Activated naive CD8-positive, alpha-beta T cell treated with anti-CD3 and anti-CD28 coated beads, Interleukin-2, amount 50 U/mL, for 24 hours (primary cell): ENCODE measurements at places on chromosomes 2 and 18.

DNA sequence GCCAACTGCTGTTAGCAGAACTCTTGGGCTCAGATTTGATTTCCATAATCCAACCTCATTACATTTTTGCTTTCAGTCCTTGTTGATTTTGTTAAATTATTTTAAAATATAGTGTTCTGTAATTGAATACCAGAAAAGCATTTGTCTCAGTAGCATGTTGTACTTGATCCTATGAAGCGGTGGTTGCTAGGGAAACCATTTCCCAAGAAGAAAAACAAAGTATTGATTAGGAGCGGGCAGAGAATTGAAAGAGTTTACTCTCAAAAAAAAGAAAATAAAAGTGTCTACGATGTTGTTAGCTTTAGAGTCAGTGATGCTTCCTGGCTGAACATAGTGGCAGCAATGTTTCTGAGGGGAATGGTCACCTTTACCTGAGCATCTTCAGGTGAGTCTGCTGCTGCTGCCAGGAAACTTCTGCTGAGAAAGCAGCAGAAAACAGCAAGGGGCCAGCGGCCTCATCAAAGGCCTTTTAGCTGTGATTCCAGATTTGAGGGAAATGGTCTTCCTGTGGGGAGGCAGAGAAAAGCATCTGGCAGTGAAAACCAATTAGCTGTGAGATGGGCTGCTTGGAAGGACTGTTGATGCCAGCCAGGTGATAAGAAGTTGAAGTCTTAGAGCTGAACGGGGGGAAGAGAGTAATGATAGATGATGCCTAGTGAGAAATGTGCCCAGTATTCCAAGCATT is 37.1 kb downstream of the CRIM1 start:
- no peaks in the 10 kb centered on the region for H3K27me3 ChIP-seq
- H3K36me3 ChIP-seq = peaks cover 6% of the 10 kb centered on the region
- H3K27ac ChIP-seq = no peak overlapping the region
- no peak for DNase-seq

DNA sequence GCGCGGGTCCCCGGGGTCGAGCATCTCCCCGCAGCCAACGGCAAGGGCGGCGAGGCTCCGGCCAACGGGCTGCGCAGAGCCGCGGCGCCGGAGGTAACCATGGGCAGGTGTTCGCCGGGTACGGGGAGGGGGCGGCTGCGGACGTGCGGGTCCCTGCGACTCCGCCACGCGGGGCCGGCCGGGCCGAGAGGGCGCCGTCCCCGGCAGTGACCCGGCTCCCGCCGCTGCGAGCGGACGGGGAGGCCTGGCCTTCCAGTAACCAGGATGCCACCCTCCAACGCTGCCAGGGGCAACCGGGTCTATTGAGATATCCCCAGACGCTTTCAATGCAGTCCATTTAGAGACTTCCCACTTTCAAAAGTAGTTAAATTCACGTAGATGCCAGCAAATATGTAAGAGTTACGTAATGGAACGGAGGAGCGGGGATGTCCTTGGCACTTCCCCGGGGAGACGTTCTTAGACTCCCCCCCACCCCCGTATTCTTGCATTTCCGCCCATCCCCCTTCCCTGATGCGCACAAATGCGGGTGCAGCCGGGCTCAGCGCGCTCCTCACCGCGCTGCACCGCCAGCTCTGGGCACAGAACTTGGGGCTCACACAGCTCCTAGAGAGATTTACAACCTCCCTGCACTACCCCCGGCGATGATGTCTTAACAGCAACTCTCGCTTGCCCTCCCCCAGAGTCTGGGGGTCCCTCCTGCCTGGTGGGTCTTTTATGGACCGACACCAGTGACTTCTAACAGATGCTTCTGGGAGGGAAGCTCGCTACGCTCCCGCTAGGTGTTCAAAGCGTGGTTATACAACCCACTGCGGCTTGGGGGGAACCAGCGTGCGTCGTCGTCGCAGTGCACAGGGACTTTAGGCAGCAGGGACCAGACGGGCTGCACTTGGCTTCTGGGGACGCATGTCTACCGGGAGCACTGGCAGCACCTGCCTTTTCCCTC is 657 bp downstream of the SGPP2 start:
- peaks cover 53% of the 10 kb centered on the region for H3K27me3 ChIP-seq
- H3K36me3 ChIP-seq = peaks cover 7% of the 10 kb centered on the region
- peaks cover 40% of the 10 kb centered on the region for H3K4me1 ChIP-seq
- H3K4me3 ChIP-seq = peak overlapping the region; percentile 76
- peak; percentile 7 for DNase-seq

DNA sequence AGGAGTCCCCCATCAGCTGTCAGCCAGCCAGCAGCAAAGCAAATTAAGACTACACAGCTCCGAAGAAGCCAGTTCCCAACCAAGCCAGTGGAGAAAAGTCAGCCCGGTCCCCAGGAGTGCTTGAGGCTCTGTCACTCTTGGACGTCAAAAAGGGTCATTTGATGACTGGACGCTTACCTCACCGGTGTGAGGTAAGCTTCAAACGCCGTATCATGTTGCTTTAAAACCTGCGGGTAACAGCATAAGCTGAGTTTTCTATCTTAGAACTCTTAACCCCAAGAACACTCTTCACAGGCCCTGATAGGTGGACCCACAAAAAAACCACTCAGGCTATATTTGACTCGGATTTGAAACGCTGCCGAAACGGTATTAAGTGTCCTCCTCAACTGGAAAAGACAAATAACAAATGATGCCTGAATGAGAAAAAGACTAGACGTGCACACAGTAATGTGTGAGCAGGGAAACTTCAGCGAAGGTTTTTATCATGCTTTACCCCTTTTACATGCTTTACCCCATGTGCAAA is 682 bp upstream of the LNPK start:
- peaks cover 29% of the 10 kb centered on the region for H3K4me1 ChIP-seq
- H3K36me3 ChIP-seq = peaks cover 4% of the 10 kb centered on the region
- peak overlapping the region; percentile 98 for H3K4me3 ChIP-seq
- H3K27me3 ChIP-seq = peaks cover 3% of the 10 kb centered on the region
- no peak for DNase-seq

DNA sequence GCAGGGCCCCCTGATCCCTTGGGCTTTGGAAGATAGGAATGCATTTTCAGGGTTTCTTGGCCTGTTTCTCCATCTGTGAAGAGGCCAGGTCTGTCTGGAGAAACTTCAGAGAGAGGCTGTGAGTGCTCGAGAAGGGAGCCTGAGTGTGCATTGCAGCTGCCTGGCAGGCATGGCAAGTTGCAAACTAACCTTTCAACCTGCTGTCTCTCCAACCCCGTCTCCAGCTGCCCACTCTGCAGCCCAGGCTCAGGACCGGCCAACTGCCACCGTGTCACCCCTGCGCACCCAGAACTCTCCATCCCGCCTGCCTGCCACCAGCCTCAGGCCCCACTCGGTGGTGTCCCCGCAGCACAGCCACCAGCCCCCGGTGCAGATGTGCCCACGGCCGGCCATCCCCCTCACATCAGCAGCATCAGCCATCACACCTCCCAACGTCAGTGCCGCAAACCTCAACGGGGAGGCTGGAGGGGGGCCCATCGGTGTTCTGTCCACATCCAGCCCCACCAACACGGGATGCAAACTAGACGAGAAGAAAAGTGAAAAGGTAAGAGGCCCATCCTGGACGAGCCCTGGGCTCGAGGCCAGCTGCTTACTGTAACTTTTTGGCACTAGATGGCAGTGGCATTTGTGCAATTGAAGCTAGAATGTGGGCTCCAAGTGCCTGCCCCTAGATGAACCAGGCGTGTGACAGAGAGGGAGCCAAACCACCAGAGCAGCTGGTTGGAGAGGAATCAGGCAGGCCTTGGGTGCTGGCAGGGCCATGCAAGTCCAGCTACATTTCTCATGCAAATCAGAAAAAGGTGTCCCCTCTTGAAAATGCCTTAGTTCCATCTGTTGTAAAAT is 164.6 kb downstream of the SEPTIN10 start:
- H3K27ac ChIP-seq = no peak overlapping the region
- H3K27me3 ChIP-seq = no peaks in the 10 kb centered on the region
- H3K4me1 ChIP-seq = peaks cover 3% of the 10 kb centered on the region
- DNase-seq = no peak

DNA sequence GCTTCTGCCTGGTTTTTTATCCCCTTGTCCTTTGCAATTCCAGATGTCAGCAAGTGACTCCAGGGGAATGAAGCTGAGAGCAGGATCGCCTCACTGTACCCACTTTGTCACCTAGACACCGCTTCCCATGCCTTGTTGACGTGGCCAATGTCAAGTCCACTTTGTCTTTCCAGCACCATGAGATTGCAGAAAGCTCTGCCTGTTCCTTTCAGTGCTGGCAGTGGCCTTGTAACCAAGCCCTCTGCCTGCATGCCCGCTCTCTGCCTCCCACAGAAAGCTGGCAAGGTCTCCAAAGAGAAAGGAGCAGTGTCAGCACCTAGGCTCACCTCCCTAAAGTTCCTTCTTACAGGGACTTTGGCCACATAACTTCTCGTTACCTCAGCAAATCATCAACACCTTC is 282.2 kb upstream of the ST6GAL2 start:
- H3K4me3 ChIP-seq = no peak overlapping the region
- no peaks in the 10 kb centered on the region for H3K4me1 ChIP-seq
- DNase-seq = no peak
- no peak overlapping the region for H3K27ac ChIP-seq
- H3K27me3 ChIP-seq = no peaks in the 10 kb centered on the region
- no peaks in the 10 kb centered on the region for H3K36me3 ChIP-seq

- no peaks in the 10 kb centered on the region for H3K36me3 ChIP-seq
- no peak overlapping the region for H3K4me3 ChIP-seq
- peaks cover 6% of the 10 kb centered on the region for H3K4me1 ChIP-seq
- peaks cover 4% of the 10 kb centered on the region for H3K27me3 ChIP-seq
These were observed 5.7 kb upstream of the SNED1 start for GRCh38 chr2:240992572-240993291.

- DNase-seq = peak; percentile 50
- H3K4me3 ChIP-seq = no peak overlapping the region
- H3K27me3 ChIP-seq = peaks cover 4% of the 10 kb centered on the region
- no peak overlapping the region for H3K27ac ChIP-seq
- no peaks in the 10 kb centered on the region for H3K36me3 ChIP-seq
These were observed 24.7 kb upstream of the PNPT1 start for GRCh38 chr2:55718165-55719008.

DNA sequence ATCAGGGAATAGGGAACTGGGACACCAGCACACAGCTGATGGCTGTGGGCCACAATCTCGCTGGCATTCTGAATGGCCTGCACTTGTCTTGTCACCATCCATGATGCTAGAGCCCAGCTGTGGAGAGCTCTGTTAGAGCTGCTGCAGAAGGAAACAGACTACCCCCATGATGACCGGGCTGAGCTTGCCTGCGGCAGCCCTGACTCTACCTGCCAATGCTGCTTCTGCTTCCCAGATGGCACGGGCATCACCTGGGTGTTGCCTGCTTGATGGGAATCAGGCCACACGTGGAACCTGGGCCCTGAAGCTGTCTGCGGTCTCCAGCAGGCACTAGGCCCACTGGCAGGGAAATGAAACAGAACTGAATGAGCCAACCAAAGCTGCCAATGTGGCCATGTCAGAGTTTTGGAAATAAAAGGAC is 11.2 kb upstream of the DAW1 start:
- DNase-seq = no peak
- H3K36me3 ChIP-seq = no peaks in the 10 kb centered on the region
- H3K4me3 ChIP-seq = no peak overlapping the region
- H3K27ac ChIP-seq = no peak overlapping the region
- H3K27me3 ChIP-seq = peaks cover 4% of the 10 kb centered on the region

GRCh38 chr2:229996320-229996719 is 72.4 kb downstream of the SLC16A14 start:
- H3K36me3 ChIP-seq = peaks cover 2% of the 10 kb centered on the region
- H3K4me1 ChIP-seq = peaks cover 7% of the 10 kb centered on the region
- H3K27me3 ChIP-seq = no peaks in the 10 kb centered on the region
- DNase-seq = no peak

DNA sequence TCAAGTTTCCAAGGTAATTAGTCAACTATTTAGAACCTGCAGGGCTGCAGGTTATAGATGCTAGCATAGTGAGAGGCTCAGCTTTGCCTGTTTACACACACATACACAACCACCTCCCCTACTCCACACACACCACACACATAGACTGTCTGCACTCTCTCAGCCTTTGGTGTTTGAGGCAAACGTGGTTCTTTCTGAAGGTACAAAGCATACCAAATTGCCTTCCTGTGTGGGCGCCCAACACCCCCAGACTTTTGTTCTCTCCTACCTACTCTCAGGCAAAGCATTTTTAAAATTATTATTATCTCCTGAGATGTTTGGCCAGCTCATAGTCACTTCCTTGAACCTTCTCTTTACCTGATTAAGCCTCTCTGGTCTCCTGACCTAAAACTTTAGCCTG is 44.9 kb downstream of the MYO3B start:
- no peak for DNase-seq
- no peaks in the 10 kb centered on the region for H3K4me1 ChIP-seq
- H3K27ac ChIP-seq = no peak overlapping the region
- no peaks in the 10 kb centered on the region for H3K36me3 ChIP-seq
- H3K4me3 ChIP-seq = no peak overlapping the region

DNA sequence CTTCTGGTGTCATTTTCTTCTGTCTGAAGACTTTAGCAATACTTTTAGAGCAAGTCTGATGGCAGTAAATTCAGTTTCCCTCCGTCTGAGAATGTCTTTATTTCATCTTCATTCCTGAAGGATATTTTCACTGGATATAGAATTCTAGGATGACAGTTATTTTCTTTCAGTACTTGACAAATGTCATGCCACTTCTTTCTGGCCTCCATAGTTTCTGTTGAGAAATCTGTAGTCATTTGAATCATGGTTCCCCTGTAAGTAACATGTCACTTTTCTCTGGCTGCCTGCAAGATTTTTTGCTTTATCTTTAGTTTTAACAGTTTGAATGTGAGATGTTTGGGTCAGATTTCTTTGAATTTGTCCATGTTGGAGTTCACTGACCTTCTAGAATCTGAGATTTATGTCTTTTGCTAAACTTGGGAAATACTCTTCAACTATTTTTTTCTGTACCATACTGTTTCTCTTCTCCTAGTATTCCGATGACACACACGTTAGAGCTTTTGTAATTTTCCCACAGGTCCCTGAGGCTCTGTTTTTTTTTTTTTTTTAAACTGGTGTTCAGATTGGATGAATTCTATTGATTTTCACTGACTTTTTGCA is 30.2 kb downstream of the RMND5A start:
- no peak for DNase-seq
- no peak overlapping the region for H3K27ac ChIP-seq
- H3K27me3 ChIP-seq = no peaks in the 10 kb centered on the region
- peaks cover 36% of the 10 kb centered on the region for H3K4me1 ChIP-seq

GRCh38 chr2:166539340-166540162 is 45.5 kb upstream of the SCN7A start:
- H3K4me1 ChIP-seq = peaks cover 1% of the 10 kb centered on the region
- DNase-seq = peak; percentile 2
- H3K27ac ChIP-seq = no peak overlapping the region
- peaks cover 2% of the 10 kb centered on the region for H3K27me3 ChIP-seq
- no peak overlapping the region for H3K4me3 ChIP-seq
- no peaks in the 10 kb centered on the region for H3K36me3 ChIP-seq

- H3K36me3 ChIP-seq = no peaks in the 10 kb centered on the region
- no peak overlapping the region for H3K4me3 ChIP-seq
- no peak for DNase-seq
- no peaks in the 10 kb centered on the region for H3K4me1 ChIP-seq
These were observed 308.4 kb downstream of the NDUFA10 start for GRCh38 chr2:239716536-239717318.

- H3K36me3 ChIP-seq = no peaks in the 10 kb centered on the region
- H3K4me3 ChIP-seq = no peak overlapping the region
- no peak for DNase-seq
- peaks cover 11% of the 10 kb centered on the region for H3K27me3 ChIP-seq
- no peak overlapping the region for H3K27ac ChIP-seq
- no peaks in the 10 kb centered on the region for H3K4me1 ChIP-seq
These were observed 94.7 kb upstream of the SP3 start for GRCh38 chr2:174059884-174060244.
